Ovary (tissue), 10 donors: ENCODE measurements at places on chromosomes 7 and 10. TPM values are rescaled to one million over a fixed set of nuclear protein-coding genes. Genes with fewer than 3 reads are reported as not detected.

DNA sequence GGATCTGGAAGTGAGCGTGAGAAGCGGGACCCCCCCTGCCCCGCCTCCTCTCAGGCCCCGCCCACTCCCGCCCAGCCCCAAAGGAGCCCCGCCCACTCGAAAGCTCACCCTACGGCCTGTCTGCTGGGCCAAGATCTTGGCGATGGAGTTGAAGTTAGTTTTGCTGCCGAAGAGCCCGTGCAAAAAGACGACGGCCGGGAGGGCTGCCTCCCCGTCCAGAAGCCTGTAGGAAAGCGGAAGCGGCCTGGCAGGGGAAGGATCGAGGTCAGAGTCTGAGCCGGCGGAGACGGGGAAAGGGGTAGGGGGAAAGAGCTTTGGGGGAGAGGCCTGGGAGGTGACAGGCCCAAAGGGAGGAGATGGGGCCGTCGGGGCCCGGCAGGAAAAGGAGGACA lies 386 bp downstream of the ABHD11 start:
- H3K4me1 ChIP-seq = peaks cover 6% of the 10 kb centered on the region
- DNase-seq = peak; percentile 73
- no peaks in the 10 kb centered on the region for H3K36me3 ChIP-seq
- peak overlapping the region; percentile 60 for H3K27ac ChIP-seq
- no peaks in the 10 kb centered on the region for H3K27me3 ChIP-seq

- H3K27ac ChIP-seq = no peak overlapping the region
- H3K4me1 ChIP-seq = peaks cover 29% of the 10 kb centered on the region
- H3K36me3 ChIP-seq = no peaks in the 10 kb centered on the region
- no peaks in the 10 kb centered on the region for H3K27me3 ChIP-seq
- no peak overlapping the region for H3K4me3 ChIP-seq
These were observed 36.5 kb downstream of the DDIT4 start for GRCh38 chr10:72310241-72310633.

- DNase-seq = no peak
- H3K27ac ChIP-seq = no peak overlapping the region
- no peaks in the 10 kb centered on the region for H3K4me1 ChIP-seq
- H3K27me3 ChIP-seq = no peaks in the 10 kb centered on the region
- no peaks in the 10 kb centered on the region for H3K36me3 ChIP-seq
- H3K4me3 ChIP-seq = no peak overlapping the region
These were observed 595.0 kb downstream of the GRM8 start for GRCh38 chr7:126657599-126658358.

- peaks cover 3% of the 10 kb centered on the region for H3K27me3 ChIP-seq
- no peak overlapping the region for H3K27ac ChIP-seq
- H3K36me3 ChIP-seq = no peaks in the 10 kb centered on the region
These were observed 50.9 kb downstream of the SEMA3D start for GRCh38 chr7:85135977-85136376.

- H3K27me3 ChIP-seq = no peaks in the 10 kb centered on the region
- H3K4me1 ChIP-seq = no peaks in the 10 kb centered on the region
- DNase-seq = no peak
These were observed 145.6 kb downstream of the PFKFB3 start for GRCh38 chr10:6348096-6348874.

OR2A7 gene
- total RNA-seq = 3.9 TPM
